Neural crest cell (in vitro differentiated cells): ENCODE measurements at places on chromosomes 13 and 19. TPM values are rescaled to one million over a fixed set of nuclear protein-coding genes. Genes with fewer than 3 reads are reported as not detected.
A peak's percentile ranks its signal among the peaks of the same experiment; 100 is the strongest.

DNA sequence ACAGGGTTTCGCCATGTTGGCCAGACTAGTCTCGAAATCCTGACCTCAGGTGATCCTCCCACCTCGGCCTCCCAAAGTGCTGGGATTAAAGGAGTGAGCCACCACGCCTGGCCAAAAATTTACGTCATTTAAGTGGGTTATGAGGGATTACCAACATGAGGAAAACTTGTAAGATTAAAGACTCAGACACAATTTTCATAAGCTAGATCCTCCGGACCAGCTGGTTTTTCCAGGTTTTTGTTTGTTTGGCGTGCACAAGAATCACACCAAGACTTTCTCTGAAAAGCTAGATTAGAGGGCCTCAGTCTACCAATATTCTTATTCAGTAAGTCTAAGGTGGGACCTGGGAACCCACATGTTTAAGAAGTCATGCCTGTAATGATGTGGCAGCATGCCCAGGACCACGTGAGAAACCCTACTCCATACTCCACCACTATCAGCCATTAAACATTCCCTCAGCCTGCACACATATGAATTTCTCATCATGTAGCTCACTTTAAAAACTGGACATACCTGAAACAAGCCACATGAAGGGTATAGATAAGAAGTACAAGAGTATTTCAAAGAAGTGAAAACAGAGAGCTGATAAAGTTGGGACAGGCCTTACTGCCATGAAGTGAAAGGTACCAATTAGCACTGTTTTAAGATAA lies 25.7 kb downstream of the DIAPH3 start:
- DNase-seq = no peak
- no peak overlapping the region for H3K4me3 ChIP-seq
- no peaks in the 10 kb centered on the region for H3K4me1 ChIP-seq

GRCh38 chr19:32674153-32674930 lies 638 bp downstream of the ANKRD27 start:
- peak overlapping the region; percentile 2 for H3K27ac ChIP-seq
- no peak for DNase-seq
- H3K4me3 ChIP-seq = peak overlapping the region; percentile 94

The MADCAM1 gene
- 0.75 and 1.1 TPM in 2 replicates for total RNA-seq

- H3K36me3 ChIP-seq = no peaks in the 10 kb centered on the region
- H3K27me3 ChIP-seq = peaks cover 4% of the 10 kb centered on the region
- DNase-seq = no peak
- no peak overlapping the region for H3K4me3 ChIP-seq
Observed at GRCh38 chr13:101490406-101491015, 38.0 kb downstream of the ITGBL1 start.

GRCh38 chr19:5147074-5147977 lies 178.4 kb downstream of the KDM4B start:
- no peak for DNase-seq
- peak overlapping the region; percentile 41 for H3K4me3 ChIP-seq
- peak overlapping the region; percentile 4 for H3K27ac ChIP-seq
- H3K27me3 ChIP-seq = no peaks in the 10 kb centered on the region
- H3K4me1 ChIP-seq = no peaks in the 10 kb centered on the region

DNA sequence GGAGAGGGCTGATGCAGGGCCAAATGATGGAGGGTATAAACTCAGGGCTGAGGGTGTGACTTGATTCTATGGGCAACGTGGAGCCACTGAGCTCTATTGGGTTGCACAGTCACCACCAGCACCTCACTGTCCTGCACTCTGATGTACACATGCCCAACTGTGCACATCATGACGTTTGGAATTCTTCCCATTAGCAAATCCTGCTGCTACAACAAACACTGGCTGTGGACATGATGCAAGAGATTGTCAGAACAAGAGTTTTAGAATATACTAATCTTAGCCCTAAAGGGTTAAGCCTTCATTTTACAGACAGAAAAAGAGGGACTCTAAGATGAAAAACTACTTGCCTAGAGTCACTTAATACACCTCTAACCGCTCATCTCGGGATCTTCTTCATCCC lies 2.4 kb upstream of the TTYH1 start:
- peaks cover 32% of the 10 kb centered on the region for H3K4me1 ChIP-seq
- no peaks in the 10 kb centered on the region for H3K27me3 ChIP-seq
- peak overlapping the region; percentile 56 for H3K4me3 ChIP-seq
- no peak overlapping the region for H3K27ac ChIP-seq
- peaks cover 8% of the 10 kb centered on the region for H3K36me3 ChIP-seq

DNA sequence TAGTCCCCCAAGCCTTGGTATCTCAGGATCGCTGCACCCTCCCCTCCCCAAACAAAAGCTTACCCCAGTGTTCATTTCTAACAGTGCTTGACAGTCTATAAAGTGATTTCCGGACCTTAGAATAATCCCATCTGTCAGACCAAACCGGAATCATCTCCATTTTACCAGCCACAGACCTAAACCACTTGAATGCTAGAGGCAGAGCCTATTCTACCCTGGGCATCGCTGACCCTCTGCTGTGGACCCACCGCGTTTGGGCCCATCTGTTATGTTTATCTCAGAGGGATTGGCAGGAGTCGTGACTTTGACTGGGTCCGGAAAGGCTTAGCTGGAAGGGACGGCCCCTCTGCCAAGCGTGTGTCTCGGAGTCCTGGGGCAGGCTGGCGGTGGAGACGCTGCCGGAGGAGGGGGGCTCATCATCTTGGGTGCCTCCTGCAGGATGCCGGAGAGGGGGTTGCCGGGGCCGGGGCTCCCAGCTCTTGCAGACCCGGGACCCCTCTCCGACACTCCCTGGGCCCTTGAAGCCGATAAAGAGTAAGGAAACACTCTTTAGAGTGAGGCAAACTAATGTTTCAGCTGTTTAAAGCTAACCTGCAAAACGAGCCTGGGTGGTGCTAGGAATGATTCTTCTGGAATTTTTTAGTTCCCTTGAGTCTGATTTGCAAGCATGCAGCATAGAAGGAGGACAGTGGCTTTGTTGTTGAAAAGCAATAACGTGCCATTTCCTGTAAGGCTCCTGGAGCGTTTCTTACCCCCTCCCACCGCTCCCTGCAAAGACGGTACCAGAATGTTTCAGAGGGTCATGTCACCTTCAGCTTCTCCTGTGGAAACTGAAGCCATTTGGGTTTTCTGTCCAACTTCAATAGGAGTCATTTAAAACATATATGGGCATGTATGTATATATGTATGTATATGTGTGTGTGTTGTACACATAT lies 1.3 kb downstream of the SLC25A42 start:
- H3K4me1 ChIP-seq = peaks cover 28% of the 10 kb centered on the region
- H3K27ac ChIP-seq = no peak overlapping the region
- peak; percentile 12 for DNase-seq
- no peaks in the 10 kb centered on the region for H3K36me3 ChIP-seq

DNA sequence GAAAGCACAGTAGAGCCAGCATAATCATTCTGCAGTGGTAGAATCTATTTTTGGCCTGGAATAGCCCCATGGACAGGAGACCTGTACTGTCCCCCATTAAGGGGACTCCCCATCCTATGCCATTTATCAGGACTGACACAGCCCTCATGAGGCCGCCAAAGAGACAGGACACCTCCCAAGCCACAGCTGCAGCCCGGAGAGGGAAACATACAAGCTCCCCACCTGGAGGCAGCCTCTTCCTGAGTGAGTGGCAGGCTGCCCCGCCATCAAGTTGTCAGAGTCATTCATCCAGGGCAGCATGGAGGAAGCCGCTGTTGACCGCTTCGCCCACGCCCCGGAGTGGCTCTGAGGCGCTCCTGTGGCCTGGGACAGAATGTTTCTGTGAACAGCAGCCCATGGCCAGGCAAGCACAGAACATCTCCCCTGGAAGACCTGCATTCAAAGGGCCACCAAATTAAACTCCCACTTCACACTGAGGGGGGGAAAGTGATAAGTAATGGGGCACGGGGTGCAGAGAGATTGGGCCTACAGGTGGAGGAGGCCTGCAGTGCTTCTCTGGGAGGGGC lies 111.3 kb downstream of the ZDHHC20 start:
- no peaks in the 10 kb centered on the region for H3K27me3 ChIP-seq
- H3K27ac ChIP-seq = no peak overlapping the region
- H3K4me1 ChIP-seq = no peaks in the 10 kb centered on the region
- no peaks in the 10 kb centered on the region for H3K36me3 ChIP-seq

The TMEM59L gene
- 6.4 and 6.5 TPM in 2 replicates for total RNA-seq

- H3K36me3 ChIP-seq = no peaks in the 10 kb centered on the region
- no peak for DNase-seq
- H3K4me1 ChIP-seq = peaks cover 51% of the 10 kb centered on the region
- H3K27me3 ChIP-seq = no peaks in the 10 kb centered on the region
Observed at GRCh38 chr13:45773944-45774343, 71.8 kb downstream of the CBY2 start.

DNA sequence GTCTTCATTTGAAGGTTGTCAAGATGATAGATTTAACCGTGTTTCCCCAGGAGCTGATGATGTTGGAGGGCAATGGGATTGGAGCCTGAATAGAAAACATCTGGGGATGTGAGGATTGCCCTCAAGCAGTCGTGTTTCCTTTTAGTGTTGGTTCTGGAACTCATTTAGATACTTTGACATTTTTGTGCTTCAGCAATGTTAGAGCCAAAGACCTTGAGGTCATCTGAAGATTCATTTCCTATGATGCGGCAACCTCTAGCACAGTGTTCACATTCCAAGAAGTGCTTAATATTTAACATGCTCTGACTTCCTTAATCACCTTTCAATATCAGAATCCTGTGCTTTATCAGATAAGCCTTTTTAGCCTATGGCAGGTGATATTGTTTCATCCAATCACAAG lies 82.7 kb downstream of the SLC10A2 start:
- no peak overlapping the region for H3K27ac ChIP-seq
- no peaks in the 10 kb centered on the region for H3K4me1 ChIP-seq
- H3K27me3 ChIP-seq = no peaks in the 10 kb centered on the region
- H3K4me3 ChIP-seq = no peak overlapping the region
- peaks cover 13% of the 10 kb centered on the region for H3K36me3 ChIP-seq

The SPIB gene
- total RNA-seq = not detected in 2 replicates

DNA sequence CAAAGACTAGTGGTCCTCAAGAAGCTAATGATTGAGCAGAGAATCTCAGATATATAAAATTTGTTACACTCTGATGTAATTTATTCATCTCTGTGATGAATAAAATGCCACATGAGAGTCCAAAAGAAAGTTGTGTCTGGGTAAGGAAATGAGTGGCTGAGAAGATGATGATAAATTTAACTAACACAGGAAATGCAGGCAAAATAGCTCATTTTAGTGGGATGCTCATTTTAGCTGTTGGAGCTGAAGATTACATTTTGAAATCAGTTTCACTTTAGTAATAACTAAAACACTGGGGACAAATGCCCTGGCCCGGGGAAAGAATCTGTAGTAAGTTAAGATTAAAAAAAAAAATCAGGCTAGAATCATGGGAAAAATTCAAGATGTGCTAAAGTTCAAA lies 35.2 kb downstream of the SPRY2 start:
- H3K4me1 ChIP-seq = peaks cover 20% of the 10 kb centered on the region
- H3K4me3 ChIP-seq = no peak overlapping the region
- no peak for DNase-seq
- H3K36me3 ChIP-seq = peaks cover 5% of the 10 kb centered on the region
- no peaks in the 10 kb centered on the region for H3K27me3 ChIP-seq

The MIDN gene
- 177 and 187 TPM in 2 replicates for total RNA-seq

DNA sequence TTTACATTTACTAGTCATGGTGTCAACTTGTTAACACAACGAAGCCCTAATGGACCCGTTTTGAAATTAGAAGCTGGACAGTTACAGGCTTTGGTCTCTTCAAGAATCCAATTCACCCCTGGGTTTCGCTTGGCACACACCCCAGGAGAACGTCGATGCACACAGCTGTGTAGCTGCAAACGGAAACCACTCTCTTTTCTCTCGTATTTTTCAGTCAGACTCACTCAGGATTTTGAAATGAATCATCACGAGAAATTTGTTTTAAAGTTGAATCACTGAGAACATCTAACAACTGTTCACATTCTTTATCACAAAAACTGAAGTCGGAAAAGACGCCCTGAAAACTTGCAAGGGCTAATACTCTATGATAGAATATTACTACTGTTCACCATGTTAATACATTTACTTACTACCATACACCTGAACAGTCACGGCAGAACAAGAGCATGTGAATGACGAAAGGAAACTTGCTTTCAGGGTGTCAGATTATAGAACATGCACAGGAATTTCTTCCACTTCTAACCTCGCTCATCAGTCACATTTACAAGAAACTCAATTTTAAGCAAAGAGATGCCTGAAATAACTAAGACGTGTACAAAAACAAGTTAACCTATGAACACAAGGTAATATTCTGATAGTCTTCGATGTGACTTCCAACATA lies 4.7 kb downstream of the PNMA8A start:
- no peak overlapping the region for H3K4me3 ChIP-seq
- DNase-seq = no peak
- no peak overlapping the region for H3K27ac ChIP-seq
- peaks cover 20% of the 10 kb centered on the region for H3K36me3 ChIP-seq
- peaks cover 10% of the 10 kb centered on the region for H3K4me1 ChIP-seq

GRCh38 chr13:61275736-61276135 lies 139.9 kb downstream of the PCDH20 start:
- H3K27me3 ChIP-seq = no peaks in the 10 kb centered on the region
- no peak overlapping the region for H3K4me3 ChIP-seq
- H3K36me3 ChIP-seq = no peaks in the 10 kb centered on the region
- DNase-seq = no peak
- H3K4me1 ChIP-seq = no peaks in the 10 kb centered on the region

The LILRA1 gene
- not detected in 2 replicates for total RNA-seq

- H3K27ac ChIP-seq = no peak overlapping the region
- no peak for DNase-seq
- no peak overlapping the region for H3K4me3 ChIP-seq
- H3K36me3 ChIP-seq = no peaks in the 10 kb centered on the region
- no peaks in the 10 kb centered on the region for H3K4me1 ChIP-seq
Observed at GRCh38 chr19:4154571-4155312, 1.3 kb downstream of the CREB3L3 start.

DNA sequence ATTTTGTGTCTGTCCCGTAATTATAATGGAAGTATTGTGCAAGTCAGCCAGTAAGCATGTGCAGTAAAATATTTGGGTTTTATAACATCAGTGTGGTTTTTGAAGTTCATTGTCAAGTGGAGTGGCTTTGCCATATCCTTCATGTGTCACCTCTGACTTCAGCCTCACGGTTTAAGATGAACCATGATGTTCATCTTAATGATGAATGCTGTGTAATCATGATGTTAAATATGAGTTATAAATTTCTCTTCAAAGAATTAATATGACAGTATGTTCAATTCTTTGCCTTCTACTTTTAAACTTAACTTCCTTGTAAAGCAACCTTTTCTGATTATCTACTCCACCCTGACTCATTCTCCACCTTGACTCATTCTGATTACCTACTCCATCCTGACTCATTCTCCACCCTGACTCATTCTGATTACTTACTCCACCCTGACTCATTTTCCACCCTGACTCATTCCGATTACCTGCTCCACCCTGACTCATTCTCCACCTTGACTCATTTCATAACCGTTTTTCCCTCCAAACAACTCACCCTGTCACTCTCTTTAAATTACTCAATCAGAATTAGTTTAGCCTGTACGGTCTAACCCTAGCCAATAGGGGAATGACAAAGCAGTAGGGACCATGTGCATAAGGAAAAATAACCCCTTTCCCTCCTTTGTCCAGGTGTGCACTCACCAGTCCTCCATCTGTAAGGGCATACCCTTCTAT lies 50.3 kb upstream of the ANKRD10 start:
- peaks cover 9% of the 10 kb centered on the region for H3K4me1 ChIP-seq
- H3K27me3 ChIP-seq = peaks cover 5% of the 10 kb centered on the region
- no peak for DNase-seq
- no peak overlapping the region for H3K4me3 ChIP-seq
- no peak overlapping the region for H3K27ac ChIP-seq

GRCh38 chr19:4297901-4298809 lies 4.0 kb downstream of the TMIGD2 start:
- no peak overlapping the region for H3K27ac ChIP-seq
- H3K4me3 ChIP-seq = no peak overlapping the region
- H3K36me3 ChIP-seq = no peaks in the 10 kb centered on the region
- no peak for DNase-seq
- peaks cover 4% of the 10 kb centered on the region for H3K27me3 ChIP-seq
